ENCODE measurements at places on chromosomes 5 and 9.

GRCh38 chr5:85576666-85577065 lies 1041.1 kb upstream of the COX7C start:
- no peak for DNase-seq

GRCh38 chr5:83482961-83483360 lies 11.4 kb downstream of the VCAN start:
- no peak for DNase-seq

GRCh38 chr5:7873216-7873615 lies 4.3 kb downstream of the MTRR start:
- DNase-seq, result no peak

DNA sequence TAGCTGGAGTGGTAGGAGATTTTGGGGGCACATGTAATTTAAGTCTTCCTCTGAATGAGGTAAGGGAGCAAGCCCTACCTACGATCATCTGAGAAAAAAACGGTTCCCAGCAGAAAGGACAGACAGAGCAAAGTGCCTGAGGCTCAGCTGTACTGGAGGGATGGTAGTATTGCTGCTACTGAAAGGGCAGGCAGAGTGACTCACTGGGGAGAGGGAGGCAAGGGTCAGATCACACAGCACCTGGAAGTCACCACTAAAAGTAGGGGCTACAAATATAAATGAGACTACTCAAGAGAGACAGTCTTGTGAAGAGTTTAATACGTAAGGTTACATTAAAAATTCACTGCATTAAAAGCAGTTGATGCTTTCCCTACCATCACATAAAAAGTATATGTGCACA lies 75.9 kb downstream of the NFIB start:
- no peak for DNase-seq

GRCh38 chr5:94746731-94747124 lies 128.3 kb downstream of the SLF1 start:
- no peak for DNase-seq

DNA sequence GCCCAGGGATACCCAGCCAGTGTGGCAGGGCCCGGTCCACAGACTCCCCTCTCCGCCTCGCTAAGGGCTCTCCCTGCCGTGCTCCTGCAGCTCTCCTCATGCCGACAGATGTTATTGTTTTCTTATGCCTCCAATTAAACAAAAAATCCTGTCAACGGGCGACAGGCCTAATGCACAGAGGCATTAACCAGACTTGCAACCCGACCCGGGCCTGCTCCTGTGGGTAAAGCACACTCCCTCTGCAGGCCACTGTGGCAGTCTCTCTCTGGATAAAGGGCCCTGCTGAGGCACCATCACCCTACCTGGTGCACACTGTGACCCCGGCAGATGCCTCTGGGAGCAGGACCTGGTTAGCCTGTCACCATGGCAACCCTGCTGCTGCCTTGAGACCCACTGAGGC lies 27.5 kb upstream of the HAND1 start:
- no peak for DNase-seq

- no peak for DNase-seq
Measured at GRCh38 chr9:130327070-130327780, 61.7 kb downstream of the HMCN2 start.

DNA sequence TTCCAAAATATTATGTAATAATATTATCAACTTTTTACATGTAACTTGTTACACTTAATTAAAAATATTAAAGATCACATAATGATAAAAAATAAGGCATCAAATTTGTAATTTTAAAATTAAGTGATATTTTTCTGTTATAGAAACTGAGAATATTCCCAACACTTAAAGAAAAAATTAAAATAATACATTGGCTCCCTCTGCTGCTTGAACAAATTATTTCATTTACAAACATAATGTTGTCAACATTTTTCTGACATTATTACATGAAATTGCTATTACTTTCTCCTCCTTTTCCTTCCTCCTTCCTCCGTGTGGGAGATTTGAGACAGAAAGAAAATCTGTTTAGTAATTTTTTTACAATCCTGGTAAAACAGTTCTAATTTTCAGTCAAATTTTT lies 42.3 kb downstream of the RNF180 start:
- DNase-seq, result no peak
